Astrocyte (in vitro differentiated cells and primary cell): ENCODE measurements at places on chromosomes 5 and 9. TPM values are rescaled to one million over a fixed set of nuclear protein-coding genes. Genes with fewer than 3 reads are reported as not detected.

ADGRD2 gene
- not detected in 2 replicates for total RNA-seq

FOXD4 gene
- total RNA-seq: 0.31 and 0.45 TPM in 2 replicates

TMEM215 gene
- total RNA-seq: 1.4 and 3.0 TPM in 2 replicates

NFX1 gene
- total RNA-seq: 26.7 and 27.8 TPM in 2 replicates

SHISAL2B gene
- not detected in 2 replicates for total RNA-seq

DNA sequence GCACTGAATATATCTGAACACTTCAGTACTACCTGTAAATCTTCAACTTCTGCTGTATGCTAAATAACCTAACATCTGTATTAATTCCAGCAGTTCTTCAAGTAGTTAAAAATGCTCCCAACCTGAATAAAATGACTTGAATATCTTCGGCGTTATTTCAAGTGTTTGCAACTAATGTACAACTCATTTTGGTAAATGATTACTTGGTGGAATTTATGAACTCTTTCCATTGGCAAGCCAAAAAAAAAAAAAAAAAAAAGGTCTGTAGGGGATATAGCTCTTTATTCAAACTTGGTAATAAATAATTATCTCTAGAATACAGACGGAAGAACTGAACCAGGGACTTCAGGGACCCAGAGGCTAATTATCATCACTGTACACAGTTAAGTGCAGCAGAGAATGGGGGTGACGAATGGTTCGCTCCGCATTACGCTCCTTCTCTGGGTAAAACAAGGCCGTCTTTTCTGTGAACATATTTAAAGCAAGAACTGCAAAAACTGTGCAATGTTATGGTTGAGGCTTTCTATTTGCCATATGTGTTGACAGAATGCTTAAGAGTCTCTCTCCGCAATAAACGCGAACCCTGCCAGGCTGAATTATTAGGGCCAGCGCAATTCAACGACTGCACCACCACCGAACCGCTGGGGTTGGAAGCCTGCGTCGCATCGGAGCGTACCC is 1.9 kb upstream of the ERBIN start:
- no peak for DNase-seq

DNA sequence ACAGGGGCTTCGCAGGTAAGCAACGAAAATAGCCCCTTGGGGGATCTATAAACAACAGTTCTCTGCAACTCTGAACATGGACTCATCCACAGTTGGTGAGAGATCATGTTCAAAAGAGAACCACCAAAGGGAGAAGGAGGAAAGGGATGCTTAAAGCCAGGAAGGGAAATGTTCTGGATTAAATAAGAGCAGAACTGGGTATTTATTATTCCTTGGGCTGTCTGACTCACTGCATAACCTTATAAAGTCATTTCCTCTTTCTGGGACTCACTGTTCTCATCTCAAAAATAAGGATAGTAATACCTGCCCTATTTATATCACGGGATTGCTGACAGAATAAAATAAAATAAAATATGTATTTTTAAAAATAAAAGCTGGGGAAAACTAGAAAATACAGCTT is 11.2 kb upstream of the MARCHF3 start:
- DNase-seq: peak; percentile 10

DNA sequence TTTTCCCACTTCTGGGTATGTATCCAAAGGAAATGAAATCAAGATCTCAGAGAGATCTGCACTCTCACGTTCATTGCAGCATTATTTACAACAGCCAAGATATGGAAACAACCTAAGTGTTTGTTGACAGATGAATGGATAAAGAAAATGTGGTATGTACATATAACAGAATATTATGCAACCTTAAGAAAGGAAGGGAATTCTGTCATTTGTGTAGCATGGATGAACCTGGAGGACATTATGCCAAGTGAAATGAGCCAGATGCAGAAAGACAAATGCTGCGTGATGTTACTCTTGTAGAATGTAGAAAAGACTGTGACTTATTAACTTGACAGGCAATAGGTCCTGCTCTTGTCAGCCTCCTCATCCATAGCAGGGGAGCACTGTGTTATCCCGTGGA is 31.4 kb downstream of the PPARGC1B start:
- no peak for DNase-seq

DNA sequence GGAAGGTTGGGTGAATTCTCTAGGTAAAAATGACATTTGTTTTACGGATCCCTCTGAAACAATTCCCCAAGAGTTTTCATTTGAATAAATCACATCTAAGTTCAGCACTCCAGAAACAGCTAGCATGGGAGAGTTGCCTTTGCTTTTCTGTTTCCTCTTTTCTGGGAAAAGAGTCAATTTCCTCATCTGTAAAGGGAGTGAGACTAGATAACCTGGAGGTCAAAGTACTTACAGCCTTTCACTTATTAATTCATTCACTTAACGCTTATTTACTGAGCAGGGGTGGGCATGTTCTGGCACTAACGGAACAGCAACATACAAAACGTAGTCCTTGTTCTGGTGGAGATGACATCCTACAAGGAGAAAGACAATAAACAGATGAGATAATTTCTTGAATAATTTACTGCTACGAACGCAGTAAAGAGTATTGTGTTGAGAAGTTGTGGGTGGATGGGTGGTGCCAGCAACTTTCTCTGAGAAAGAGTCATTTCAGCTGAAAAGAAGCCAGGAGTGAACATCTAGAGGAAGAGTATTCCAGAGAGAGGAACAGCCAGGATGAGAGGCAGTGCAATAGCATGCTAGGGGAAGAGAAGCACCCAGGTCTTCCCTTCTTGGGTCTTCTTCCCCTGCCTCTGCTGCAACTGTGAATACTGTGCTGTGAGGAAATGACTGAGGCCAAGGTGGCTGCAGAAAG is 335.6 kb downstream of the ZSWIM6 start:
- no peak for DNase-seq

- peak; percentile 47 for DNase-seq
Observed at GRCh38 chr5:96483878-96484277, 50.8 kb upstream of the PCSK1 start.

- DNase-seq: no peak
Observed at GRCh38 chr9:19373527-19373926, 6.5 kb downstream of the RPS6 start.

GRCh38 chr5:50751064-50751657 is 84.7 kb downstream of the PARP8 start:
- peak; percentile 6 for DNase-seq

GRCh38 chr5:95283761-95284571 is 928 bp downstream of the MCTP1 start:
- peak; percentile 3 for DNase-seq

- peak; percentile 91 for DNase-seq
Observed at GRCh38 chr9:16236311-16236710, 634.2 kb downstream of the BNC2 start.

DNA sequence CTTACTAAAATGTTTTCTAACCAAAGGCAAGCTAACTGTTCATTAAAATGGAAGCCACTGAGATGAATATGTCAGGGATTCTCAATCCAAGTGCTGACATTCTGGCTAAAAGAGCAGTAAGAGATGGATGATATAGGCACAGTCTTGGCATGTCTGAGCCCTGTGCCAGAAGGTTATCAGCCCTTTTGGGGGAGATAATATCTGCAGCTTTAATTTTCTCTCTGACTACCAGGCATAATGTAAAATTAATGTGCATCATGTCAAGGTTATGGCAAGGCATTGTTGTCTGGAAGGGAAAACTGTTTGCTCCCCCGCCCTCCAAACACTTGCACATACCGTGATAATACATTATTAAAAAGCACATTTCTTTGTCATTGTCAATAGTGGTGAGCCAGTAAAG is 609.8 kb downstream of the ZNF608 start:
- no peak for DNase-seq

GRCh38 chr5:17330386-17330785 is 113.0 kb downstream of the BASP1 start:
- no peak for DNase-seq

DNA sequence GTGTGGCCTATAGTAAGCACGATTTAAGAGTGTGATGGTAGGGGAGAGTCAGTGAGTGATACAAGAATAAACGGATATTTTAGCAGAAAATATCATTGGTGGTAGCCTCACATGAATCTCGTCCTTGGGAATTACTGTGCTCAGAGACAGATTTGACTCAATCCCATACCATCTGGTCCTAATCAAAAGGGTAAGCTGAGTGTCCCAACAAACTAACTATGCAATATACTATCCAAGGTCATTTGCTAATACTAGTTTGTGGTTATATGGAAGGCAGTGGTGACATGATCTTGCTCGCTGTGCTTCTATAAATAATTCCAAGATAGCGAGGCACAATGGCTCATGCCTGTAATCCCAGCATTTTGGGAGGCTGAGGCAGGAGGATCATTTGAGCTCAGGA is 103.2 kb downstream of the TRPM6 start:
- no peak for DNase-seq
